Memory B cell (primary cell): ENCODE measurements at places on chromosomes 1 and 21.

- DNase-seq = no peak
These were observed 7.8 kb upstream of the PTPRF start for GRCh38 chr1:43522776-43523480.

DNA sequence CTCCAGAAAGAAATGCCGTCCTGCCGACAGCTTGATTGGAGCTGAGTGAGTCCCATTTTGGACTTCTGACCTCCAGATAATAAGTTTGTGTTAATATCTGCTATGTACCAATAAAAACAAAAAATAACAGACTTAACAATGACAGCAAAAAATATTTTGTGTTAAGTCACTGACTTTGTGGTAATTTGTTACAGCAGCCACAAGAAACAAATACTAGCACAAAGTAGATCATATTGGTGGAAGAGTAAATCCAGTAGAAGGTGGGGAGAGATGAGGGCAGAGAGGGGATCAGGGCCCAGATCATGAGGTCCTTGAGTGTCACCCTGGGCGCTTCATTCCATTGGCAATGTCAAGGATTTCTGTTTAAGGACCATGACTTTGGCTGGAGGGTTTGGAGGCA is 168.6 kb downstream of the DYRK1A start:
- DNase-seq = no peak

DNA sequence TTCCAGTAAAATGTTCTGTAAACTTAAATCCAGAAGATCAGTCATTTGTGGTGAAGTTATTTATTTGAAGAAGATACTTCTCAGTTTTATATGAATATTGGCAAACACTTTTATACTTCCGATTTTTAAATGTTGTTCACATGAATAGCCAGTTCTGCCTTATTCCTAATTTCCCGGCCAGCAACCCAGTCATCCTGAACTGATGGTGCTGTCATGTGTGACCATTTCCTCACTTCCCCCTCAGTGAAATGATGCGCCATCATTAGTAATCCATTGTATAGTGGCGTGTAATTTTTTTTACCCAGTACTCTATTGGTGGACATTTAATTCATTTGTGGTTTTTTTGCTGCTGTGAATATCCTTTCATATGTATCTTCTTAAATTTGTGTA is 16.4 kb downstream of the GPSM2 start:
- no peak for DNase-seq

DNA sequence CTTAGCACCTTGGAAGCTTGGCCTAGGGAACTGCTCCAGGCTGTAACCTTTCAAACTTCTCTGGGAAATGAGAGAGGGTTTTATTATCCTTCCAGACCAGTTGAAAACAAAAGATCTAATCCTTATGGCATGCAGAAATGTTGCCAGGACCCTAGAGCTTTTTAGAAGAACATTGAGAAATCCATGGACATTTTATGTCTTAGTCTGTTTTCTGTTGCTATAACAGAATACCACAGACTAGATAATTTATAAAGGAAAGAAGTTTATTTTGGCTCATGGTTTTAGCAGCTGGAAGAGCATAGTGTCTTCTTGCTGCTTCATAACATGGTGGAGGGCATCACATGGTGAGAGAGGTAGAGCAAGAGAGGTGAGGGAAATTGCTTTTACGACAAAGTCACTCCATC is 25.8 kb downstream of the OSBPL9 start:
- DNase-seq = no peak

DNA sequence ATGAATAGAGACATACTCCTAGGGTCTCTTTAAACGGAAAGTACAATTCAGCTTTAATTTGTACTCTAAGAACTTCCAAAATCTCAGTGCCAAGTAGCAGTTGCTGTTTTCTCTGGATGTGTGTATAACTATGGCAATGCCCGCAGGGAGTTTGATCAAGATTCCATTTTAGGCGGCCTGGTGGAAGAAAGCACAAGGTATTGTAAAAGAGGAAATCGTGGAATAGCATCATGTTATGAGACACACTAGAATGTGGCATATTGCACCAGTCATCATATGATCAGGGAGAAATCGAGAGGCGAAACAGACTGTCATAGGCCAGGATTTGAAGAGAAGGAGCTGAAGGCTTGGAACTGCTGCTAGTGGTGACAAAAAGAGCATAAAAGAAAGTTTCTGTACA is 316.2 kb upstream of the FMN2 start:
- DNase-seq = no peak

- DNase-seq = no peak
These were observed 25.7 kb downstream of the STK40 start for GRCh38 chr1:36359911-36360550.

DNA sequence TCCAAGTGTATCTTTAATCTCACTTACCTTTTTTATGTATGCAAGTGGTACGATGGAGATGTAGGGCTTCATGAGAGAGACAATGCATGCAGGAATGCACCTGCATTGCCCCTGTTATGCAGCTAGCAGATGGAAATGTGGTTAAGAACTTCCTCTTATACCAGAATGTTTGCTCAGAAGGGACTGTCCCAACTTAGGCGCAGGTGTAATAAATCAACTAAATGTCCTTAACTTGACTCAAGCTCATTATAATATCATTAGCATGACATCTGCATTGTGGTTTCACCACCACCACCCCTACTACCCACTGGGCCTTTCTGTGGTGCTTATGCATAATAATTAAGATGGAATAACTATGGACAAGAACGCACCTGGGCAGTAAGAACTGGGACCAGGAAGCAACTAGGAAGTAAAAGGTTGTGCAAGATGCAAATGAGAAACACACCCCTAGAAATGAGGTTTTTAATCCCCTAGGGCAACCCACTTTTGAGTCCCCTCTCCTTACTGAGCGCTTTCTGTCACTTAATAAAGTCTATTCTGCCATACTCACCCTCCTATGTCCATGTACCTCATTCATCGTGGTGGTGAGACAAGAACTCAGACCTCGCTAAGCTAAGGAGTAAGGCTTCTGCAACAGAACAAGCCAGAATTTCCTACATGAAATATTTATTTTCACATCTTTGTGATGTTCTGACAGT is 1103.3 kb upstream of the B3GALT2 start:
- DNase-seq = peak; percentile 66

DNA sequence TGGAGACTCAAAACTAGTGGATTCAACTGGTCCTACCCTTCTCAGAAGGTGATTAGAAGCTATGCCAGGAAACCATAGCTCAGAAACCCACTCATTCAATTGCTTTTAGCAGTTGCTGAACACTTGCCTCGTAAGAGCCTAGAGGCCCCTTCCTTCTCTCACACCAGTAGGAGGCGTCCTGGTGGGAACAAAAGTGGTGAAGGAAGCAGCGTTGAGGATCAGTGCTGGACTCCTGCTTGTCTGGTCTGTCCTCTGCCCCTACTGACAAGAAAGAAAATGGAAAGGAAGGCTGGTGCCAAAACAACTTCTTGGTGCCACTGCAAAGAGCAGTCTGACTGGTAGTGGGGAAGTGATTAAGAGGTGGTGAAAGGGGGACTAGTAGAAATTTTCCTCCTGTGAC is 269.7 kb downstream of the LMO4 start:
- DNase-seq = no peak

DNA sequence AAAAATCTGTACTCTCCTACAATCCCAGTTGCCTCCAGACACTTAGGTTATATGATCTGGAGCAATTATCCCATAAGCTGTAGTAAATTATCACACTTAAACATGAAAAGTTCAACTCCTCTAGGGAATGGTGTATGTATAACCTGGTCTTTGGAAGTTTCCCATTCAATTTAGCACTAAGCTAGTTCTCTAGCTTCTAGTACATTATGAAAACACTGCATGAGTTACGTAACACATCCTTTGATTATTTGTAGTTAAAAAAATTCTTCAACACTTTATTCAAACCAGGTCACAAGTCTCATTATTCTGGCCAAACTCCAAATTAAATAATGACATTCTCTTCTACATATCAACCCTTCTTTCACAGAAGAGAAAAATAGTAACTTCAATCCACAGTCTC is 827.0 kb upstream of the ADAMTS5 start:
- DNase-seq = no peak

GRCh38 chr1:101522486-101522885 is 285.7 kb downstream of the S1PR1 start:
- DNase-seq = no peak

- DNase-seq = no peak
These were observed 59.2 kb upstream of the IVNS1ABP start for GRCh38 chr1:185376288-185376687.
